ENCODE measurements at places on chromosomes 3 and 15.

GRCh38 chr15:29822100-29822683 is at the start of gene TJP1:
TJP1 (minus strand) TSS chr15:29822468; CDS start chr15:29822028, 440 bp downstream.
- peak; percentile 34 for DNase-seq

- DNase-seq = no peak
Measured at GRCh38 chr3:123096731-123097130, 29.9 kb downstream of the PDIA5 start.

GRCh38 chr3:13345772-13346171 is 74.3 kb downstream of the NUP210 start:
- no peak for DNase-seq

GRCh38 chr3:139106013-139106932 is 61.6 kb upstream of the PRR23C start:
- no peak for DNase-seq

DNA sequence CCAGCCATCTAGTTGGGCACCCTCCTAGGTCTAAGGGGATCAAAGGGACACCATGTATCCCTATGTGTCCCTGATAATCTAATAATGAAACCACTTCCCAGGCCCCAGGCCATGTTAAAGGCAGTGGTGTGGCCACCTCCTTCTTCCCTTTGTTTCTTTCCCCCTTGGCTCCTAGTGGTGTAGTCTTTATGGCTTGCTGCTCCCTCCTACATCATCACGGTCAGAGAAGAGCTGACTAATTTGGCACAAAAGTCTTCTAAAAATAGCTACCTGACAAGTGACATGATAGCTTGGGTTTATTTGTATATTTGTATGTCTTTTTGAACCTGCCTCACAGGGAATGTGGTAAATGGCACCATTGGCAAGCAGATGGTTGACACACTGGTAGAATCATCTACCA is 131.0 kb upstream of the CHRM5 start:
- DNase-seq = no peak

GRCh38 chr3:177464392-177465256 is 267.3 kb upstream of the TBL1XR1 start:
- no peak for DNase-seq

GRCh38 chr15:74050127-74050526 is 32.2 kb downstream of the GOLGA6A start:
- no peak for DNase-seq

- DNase-seq = no peak
Measured at GRCh38 chr3:172766718-172767405, 16.3 kb downstream of the ECT2 start.

DNA sequence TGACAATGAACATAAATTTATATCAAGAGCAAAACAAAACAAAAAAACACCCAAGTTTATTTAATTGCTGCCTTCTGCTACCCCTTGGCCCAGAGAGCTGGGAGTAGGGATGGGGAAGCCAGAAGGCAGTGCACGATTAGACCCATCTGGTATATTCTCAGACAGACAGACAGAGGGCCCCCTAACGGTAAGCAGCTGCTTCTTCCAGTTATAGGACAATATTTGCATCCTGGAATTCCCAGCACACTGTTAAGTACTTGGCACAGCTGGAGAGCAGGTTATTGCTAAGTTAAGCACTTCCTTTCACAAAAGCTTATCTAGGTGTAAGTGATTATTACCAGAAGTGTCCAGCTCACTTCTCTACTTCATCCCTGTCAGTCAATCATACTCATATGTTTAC is 39.3 kb downstream of the C2CD4B start:
- DNase-seq = peak; percentile 58

DNA sequence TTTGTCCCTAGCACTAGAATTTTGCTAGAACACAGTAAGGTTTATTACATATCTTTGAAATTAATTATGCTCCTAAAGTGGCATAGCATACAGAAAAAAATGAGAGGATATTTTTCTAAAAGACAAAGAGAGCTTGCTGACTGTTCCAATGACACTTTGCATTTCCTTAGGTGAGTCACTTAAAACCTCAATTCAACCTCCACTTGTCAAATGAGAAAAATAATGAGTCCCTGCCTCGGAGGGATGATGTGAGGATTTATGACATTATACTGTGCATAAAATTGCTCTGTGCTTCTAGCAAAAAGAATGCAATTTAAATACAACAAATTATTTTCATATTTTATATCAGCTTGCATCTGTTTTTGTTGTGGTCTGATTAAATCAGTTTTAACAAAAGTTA is 1417.0 kb upstream of the ALCAM start:
- no peak for DNase-seq
